T47D (cell line): ENCODE measurements at places on chromosomes 5 and 9.
A peak's percentile ranks its signal among the peaks of the same experiment; 100 is the strongest.

DNA sequence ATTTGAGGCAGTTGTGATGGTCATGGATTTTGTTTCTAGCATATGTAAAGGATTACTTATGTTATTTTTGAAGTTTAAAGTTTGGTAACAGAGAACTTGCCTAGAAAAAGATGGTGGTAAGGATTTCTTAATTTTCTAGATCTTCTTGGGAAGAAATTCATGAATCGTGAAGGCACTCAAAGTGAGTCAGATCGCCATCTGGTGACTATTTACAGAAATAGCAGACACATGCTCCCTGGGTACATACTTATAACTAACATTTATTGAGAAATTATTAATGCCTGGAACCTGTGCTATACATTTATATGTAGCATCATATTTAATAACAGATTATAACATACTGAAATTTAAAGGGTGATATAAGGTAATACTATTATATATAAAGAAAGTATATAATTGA, 299.7 kb downstream of the IZUMO3 start:
- no peak for DNase-seq

GRCh38 chr5:150264667-150265603, 24.6 kb downstream of the CAMK2A start:
- no peak for DNase-seq

DNA sequence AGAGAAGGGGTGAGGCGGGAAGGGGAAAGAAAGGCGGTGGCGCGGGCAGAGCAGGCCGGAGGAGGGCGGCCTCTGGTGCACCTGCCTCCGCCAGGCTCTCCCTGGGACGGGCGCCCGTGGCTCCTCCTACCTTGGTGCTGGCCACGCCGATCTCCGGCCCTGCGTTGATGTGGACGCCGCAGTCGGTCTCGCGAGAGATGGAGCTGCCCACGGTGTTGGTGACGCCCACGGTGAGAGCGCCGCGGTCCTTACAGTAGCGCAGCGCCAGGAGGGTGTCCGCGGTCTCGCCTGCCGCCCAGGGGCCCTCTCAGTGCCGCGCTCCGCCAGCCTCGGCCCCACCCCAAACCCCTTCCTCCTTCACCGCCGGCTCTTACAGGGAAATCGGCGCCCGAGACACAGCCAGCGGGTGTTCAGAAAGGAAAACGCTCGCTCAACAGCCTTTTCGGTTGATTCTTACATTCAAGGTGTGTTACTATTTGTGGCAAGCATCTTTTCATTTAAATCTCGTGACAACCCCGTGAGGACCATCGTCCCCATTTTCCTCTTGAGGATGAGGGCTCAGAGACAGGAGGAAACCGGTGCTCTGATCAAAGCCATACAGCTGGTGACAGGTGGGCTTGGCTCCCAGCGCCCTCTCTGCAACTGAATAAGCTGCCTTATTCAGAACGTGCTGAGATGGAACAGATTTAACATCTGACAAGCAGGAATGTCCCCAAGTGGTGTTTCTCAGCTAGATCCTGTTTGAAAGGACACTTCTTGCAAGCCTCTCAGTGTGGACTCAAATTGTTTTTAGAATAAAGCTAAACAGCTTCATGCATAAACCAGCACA, 22.0 kb upstream of the MAPK9 start:
- DNase-seq = peak; percentile 98

DNA sequence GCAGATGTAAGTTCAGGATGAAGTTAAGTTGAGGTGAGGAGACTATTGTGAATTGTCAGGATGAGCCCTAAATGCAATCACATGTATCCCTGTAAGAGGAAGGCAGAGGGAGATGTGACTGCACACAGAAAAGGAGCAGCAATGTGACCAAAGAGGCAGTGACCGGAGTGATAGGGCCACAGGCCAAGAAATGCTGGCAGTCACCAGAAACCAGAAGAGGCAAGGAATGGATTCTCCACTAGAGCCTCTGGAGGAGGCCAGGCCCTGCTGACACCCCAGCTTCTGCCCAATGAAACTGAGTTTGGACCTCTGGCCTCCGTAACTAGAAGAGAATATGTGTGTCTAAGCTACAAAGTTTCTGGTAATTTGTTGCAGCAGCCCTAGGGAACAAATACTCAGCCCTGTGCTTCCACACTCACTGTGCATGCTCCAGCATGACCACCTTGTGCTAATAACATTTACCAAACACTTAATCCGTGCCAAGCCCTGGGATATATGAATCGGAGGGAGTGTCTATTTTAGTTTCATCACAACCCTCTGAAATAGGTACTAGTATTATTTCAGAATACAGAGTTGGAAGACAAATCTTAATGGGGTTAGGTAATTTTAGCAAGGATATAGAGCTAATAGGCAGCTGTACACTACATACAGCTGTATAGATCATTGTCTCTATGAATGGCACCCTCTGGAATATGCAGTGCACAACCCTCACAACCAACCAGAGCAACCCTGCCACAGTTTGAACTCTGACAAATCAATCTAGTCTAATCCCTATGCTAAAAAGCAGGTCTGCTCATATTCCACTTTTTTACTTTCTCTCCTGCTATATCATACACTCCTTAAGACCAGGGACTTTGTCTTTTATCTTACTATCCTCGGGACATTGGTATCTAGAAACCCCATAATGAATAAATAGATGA, 7.8 kb upstream of the GPX8 start:
- no peak for DNase-seq

GRCh38 chr5:87127956-87128687, 139.6 kb upstream of the RASA1 start:
- no peak for DNase-seq

DNA sequence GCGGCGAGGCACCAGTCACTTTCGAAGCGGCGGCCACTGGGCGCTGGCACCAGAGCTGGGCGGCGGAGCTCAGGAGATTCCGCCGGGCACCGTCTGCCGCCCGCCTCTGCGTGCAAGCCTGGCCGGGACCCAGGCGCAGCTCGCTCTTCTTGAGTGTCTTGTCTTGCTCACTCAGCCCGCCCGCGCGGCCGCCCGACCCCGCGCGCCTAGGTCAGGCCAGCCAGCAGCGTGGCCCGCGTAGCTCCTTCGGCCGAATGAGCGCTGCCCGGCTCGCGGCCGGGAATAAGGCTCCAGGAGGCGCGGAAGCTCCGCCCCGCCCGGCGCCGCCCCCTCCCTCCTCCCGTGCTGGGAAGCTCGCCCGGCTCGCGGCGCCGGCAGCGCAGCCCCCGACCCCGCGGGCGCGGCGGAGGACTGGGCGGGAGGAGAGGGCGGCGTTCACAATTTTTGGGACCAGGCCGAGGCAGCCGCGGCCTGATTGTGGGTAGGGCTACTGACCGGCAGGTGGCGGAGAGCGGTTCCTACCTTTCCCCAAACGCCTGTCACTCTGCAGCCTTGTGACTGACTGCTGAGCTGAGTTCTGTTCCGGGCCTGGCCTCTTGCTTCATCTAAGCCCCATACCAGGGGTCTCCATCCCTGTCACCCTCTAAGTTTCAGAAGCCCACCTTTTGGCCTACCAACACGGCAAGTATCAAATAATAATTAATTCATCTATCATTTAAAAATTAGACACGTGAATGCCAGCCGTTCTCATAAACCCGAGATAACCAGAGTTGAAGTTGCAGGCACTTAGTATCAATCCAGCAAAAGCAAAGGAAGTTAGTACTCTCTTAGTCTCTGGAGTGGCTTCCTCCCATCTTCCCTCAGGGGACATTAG, at the start of gene HBEGF:
TSS of gene HBEGF (minus strand) at position 256 of the 874 bp plus-strand sequence. CDS start 275 bp downstream, outside the sequence.
- peak; percentile 97 for DNase-seq

DNA sequence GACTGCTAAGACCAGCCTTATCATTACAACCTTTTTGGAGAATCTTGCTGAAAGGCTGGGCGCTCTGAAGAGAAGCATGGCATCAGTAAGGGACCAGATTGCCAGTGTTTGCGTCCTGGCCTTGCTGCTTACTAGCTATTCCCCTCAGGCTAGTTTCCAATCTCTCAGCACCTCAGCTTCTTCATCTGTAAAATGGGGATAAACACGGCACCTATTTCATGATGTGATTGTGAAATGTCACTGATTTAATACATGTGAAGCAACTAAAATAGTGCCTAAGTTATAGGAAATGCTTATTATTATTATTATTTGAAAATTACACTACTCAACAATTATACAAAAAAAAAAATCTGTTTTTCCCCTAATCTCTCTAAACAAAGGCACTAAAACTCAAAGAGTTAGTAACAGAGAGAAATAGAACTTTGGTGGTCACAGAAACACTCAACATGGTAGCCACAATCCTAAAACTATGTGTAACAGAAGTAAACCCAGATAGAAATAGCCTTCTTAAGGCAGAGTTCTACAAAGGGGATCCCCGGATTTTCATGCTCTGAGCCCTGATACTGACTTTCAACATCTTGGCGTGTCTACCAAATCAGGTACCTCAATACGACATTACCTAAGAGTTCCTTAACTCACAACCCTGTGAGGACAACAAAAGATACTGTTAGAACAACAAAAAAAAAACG, 62.0 kb downstream of the ENC1 start:
- no peak for DNase-seq

DNA sequence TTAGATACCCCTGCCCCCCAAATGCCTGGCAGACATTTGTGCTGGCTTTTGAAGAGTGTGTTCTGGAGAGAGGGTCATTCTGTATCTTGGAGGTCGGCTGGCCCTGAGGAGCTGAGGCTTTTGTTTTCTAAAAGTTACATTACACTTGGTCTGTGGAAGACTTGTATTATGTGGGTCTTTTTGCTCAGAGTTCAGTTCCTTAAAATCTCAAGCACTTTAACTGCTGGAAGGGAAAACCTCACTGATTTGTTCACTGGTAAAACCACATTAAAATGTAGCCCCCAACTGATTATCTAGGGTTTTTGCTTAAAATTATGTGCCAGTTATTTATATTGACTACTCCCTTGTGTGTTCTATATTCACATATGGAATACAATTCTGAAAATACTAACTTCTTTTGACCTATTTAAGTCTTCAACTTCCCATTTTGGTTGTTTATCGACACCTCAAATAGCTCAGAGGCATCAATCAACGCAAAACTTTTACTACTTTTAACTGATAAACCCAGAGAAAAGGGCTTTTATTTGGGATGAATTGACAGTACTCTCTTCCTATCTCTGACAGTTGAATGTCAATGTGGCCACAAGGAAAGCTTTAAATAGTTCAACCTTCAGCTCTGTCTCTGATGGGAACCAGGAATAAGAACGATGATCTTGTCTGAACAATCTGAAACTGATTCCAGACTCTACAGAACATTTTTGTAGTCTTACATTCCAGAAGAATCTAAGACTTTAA, 54.0 kb upstream of the MAP3K1 start:
- DNase-seq = no peak

DNA sequence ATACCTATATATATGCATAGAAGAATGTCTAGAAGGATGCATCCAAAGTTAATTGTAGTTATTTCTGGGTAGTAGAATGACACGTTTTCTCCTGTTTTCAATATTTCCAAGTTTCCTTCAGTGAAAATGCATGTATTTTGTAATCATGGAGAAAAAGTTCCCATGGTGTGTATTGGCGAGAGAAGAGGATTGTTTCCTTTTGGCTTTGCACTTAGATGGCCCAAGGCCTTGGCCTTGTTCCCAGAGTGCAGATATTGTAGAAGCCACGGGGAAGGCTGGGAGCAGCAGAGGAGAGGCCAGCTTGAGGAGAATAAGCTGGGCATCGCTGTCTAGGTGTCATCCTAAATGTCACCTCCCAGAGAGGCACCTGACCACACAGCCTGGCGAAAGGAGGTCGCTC, 44.0 kb downstream of the IRF1 start:
- DNase-seq = peak; percentile 69

- no peak for DNase-seq
Observed at GRCh38 chr9:127066060-127066850, 56.2 kb downstream of the ANGPTL2 start.

- DNase-seq = peak; percentile 72
Observed at GRCh38 chr5:28014779-28015178, 976.4 kb upstream of the CDH9 start.

DNA sequence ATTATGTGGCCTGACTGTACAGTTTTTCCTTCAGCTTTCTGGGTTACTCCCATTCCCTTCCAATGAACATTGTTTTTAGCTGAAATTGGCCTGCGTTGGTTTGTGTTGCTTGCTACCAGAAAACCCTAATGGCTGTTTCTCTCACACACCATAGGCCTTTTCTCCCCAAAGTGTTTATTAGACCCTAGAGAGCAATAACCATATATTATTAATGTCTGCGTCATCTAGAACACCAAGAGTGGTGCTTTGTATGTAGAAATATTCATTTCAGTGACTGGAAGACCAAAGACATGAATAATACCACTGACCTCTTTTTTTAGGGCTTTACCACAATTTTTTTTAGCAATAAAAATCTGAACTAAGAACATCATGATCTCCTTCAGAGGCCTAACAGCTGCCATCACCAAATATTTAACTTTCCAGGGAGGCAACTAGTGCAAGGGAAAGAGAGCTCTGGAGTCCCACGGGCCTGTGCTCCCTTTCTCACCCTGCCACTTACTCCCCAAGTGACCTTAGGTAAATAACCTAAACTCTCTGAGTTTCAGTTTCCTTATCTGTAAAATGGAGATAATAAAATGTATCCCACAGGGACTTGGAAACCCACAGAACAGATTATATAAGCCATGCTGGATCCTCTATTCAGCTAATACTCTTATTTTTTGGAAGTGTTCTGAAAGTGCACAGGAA, 201.9 kb upstream of the ISL1 start:
- no peak for DNase-seq
